ENCODE measurements at places on chromosomes 1 and 21.
A peak's percentile ranks its signal among the peaks of the same experiment; 100 is the strongest.

- no peak for DNase-seq
These were observed 32.3 kb downstream of the HHAT start for GRCh38 chr1:210360852-210361477.

DNA sequence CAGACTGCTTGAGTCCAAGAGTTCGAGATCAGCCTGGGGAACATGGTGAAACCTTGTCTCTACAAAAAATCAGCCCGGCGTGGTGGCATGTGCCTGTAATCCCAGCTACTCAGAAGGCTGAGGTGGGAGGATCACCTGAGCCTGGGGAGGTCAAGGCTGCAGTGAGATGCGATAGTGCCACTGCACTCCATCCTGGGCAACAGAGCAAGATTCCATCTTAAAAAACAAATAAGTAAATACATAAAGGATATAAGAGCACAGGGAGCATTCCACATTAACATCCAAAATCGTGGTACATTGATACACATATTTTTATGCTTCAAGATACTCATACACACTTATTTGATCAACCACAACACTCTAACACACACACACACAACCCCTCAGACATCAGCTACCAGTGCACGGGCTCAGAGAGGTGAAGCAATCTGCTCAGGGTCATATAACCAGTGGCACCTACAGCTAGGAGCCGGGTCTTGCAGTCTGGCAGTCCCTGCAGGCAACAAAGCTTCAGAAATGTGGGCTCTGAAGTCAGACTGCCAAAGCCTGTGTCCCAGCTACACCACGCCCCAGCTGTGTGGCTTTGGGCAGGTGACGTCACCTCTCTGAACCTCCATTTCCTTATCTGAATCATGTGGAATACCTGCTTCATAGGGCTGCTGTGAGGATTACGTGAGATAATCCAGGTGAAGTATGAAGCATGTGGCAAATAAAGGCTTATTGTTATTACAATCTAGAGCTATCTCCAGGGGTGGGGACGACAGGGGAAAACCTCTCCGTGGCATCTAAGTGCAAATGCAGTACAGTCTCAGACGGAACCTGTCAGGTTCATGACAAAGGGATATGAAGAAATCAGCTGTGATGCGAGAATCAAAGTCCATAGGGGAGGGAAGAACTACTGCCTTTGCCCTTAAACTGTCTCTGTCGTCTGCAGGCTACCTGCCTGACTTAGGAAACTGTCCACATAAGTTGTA, 4.8 kb upstream of the CRYBG2 start:
- peak; percentile 56 for DNase-seq

DNA sequence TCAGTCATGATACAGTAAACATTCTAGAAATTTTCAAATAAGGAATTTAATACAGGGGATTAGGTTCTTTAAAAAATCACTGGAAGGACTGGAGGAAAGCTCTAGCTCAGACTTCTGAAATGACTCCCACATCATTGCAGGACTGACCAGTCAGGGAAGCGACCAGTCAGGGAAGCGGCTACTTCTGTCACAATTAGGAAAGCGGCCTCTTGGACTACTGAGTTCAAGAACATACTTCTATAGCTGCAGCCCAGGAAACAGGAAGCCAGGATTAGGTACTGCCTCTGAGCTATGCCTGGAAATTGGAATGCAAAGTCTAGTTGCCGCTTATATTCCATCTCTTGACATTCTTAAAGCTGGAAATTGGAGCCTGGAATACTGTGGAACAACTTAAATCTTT, 45.5 kb downstream of the USP25 start:
- no peak for DNase-seq

DNA sequence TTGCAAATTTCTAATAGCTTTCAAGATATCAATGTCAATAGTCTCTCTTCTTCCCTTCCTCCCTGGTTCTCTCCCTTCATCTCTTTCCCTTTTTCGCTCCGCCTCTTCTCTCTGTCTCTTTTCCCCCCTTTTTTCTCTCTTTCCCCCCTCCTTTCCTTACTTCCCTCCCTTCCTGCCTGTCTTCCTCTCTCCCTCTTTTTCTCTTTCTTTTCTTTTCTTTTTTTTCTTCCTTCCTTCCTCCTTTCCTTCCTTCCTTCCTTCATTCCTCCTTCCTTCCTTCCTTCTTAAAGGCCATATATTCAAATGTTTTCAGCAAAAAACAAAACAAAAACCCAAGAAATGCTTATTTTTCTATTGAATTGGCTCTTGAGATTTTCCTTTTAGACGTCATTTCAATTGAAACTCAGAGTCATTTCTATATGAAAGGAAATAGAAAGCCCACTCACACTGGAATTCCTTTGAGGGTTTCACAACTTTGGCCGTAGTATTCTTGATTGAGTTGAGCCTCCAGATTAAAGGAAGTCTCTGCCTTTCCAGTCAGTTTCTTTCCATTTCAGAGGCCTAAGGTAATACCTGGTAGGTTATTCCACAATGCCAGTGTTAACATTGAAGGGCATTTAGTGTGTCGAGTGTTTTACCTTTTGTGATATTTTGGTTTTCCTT, 551.5 kb downstream of the LMO4 start:
- no peak for DNase-seq

GRCh38 chr1:169295846-169296245, 71.8 kb downstream of the NME7 start:
- DNase-seq, result no peak

DNA sequence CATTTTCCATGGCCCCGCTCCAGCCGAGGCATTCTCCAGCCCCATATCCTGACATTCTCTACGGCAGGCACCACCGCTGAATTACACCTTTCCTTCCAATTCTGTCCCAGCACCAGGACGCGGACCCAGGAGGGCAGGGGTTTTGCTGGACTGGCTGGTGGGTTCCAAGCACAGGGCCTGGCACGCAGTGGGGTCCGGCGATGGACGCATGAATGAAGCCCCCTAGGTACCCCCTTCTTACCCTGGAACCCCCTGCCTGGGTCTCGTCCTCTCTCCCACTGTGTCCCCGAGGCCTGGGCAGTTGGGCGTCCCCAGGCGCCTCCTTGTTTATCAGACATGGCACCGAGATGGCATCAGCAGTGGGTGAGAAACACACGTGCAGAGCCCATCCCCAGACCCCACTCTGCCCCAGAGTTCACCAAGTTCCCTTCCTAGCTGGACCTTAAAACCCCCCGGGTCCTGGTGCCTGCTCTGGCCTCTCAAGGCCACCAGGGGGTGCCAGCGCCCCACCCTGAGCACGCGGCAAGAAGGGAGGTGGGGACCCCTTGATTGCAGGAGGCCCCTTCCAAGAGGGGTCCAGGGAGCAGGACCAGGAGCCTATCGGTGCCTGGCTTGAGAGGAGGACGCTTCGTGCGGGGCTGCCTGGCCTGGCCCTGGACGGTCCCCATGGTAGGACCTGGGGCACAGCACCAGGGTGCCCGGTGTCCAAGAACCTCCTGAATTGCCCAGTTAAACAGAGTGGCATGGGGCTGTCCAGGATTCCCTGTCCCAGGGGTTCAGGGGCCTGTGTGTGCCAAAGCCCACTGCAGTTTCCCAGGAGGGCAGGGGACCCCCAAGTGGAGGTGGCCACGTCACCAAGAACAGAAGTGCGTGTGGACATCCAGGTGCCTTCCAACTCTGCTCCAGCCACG, 46.1 kb downstream of the MEGF6 start:
- peak; percentile 20 for DNase-seq

DNA sequence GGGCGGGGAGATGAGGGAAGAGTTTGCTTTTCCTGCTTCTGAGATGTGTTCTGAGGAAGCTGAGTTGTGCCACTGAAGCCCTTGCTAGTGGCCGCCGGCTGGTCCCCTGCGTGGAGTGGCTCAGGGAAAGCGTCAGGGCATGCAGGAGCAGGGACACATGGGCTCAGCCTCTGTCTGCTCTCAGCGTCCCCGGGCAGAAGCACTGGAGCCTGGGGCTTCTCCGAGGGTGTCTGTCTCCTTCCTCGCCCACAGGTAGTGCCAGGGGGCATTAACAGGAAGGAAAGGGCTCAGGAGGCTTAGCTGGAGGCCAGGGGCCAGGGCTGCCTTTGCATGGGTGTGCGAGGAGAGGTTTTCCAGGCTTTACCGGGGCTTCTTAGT, 7.3 kb downstream of the PRDM16 start:
- DNase-seq, result no peak

- DNase-seq, result no peak
These were observed 21.4 kb downstream of the RPS6KA1 start for GRCh38 chr1:26550946-26551345.

GRCh38 chr1:209704584-209704983, at the start of gene HSD11B1:
TSS of gene HSD11B1 (plus strand) at chr1:209704846. CDS start at chr1:209704943, 97 bp downstream.
- no peak for DNase-seq

GRCh38 chr1:57088653-57089052, 122.8 kb upstream of the C8B start:
- DNase-seq, result no peak

DNA sequence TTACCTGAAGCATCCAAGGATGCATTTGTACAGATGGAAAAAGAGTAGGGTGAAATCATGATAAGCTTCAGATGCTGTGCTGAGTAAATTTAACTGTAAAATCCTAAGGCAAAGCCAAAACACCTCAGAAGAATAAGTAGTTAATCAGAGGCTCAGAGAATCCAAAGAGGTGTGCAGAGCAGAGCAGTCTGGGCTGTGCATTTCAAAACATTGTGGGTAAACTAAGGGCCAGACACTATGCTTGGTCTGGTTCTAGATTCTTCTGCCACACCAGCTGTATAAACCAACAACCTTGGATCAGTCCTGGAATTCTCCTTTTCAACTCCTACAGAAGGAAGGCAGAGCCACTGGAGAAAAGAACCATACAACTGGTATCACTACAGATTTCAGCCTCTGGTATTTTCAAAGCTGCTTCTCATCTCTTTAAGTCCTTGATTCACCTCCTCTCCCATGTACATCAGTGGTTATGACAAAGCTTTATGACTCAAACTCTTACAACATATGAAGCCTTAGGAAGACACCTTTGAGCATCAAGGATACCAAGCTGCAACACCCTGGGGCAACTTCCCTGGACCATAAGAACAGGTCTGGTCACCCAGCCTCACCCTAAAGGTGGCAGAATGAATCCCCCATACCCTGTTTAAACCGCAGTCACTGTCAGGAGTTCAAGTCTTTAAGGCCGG, 11.6 kb upstream of the HIPK1 start:
- no peak for DNase-seq

DNA sequence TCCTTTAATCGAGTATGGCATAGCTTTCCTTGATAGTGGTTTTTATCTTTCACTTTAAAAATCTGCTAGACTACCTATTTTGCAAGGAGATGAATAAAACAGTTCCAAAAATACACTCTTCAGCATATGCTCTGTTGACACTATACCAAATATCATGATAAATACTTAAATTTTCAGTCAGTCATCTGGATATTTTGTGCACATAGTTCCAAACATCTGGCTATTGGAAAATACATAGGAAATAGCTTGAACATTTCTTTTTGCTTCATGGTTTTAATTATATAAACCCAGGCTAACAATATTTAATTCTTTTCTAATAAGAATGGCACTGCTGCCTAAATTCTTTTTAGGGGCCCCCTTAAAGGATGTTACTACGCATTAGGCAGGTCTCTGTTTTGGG, 342.1 kb downstream of the NEGR1 start:
- DNase-seq, result no peak

- DNase-seq, result no peak
These were observed 63.4 kb downstream of the KCNAB2 start for GRCh38 chr1:6108937-6109614.

- no peak for DNase-seq
These were observed 166.0 kb downstream of the EDEM3 start for GRCh38 chr1:184588701-184589100.

DNA sequence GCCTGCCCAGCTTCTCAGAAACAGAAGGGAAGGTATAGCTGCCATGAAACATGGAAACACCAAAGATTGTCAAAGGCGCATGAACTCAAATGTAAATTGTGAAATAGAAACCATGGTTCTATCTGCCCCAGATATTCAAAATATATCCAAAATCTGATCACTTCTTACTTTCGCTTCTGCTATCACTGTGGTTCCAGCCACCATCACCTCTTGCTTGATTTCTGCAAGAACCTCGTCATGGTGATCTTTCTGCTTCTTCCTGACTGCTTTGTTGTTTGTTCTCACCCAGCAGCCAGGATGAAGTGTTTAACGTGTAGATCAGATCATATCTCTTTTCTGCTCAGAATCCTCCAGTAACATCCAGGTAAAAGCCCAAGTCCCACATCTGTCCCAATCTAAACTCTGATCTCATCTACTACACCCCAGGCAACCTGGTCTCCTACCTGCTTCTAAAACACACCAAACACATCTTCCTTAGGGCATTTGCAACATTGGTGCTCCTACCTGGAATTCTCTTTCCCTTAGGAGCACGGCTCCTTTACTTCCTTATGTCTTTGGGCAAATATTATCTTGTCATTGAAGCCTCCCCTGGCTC, 10.5 kb upstream of the LMO4 start:
- DNase-seq, result no peak
